ENCODE measurements at places on chromosomes 12 and 14.

DNA sequence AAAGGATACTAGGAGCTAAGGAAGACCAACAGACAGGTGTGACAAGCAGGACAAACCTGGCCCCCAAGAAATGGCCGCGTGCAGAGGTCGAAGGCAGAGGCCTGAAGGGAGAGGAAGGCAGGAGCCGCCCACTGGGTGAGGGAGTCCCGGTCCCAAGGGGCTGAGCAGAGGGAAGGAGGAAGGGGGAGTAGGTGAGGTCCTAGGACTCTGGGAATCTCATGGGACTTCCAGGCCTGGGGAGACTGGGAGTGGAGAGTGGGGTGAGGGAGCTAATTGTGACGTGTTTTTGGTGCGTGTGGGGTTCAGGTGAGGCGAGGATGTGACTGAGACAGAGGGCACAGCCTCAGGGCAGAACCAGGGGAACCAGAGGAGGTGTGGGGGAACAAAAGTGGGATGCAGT is 11.7 kb upstream of the FLVCR2 start:
- no peak for DNase-seq

GRCh38 chr12:124726596-124727263 is 136.9 kb downstream of the SCARB1 start:
- DNase-seq, result no peak

- no peak for DNase-seq
Measured at GRCh38 chr12:39623919-39624318, 4.3 kb upstream of the ABCD2 start.

DNA sequence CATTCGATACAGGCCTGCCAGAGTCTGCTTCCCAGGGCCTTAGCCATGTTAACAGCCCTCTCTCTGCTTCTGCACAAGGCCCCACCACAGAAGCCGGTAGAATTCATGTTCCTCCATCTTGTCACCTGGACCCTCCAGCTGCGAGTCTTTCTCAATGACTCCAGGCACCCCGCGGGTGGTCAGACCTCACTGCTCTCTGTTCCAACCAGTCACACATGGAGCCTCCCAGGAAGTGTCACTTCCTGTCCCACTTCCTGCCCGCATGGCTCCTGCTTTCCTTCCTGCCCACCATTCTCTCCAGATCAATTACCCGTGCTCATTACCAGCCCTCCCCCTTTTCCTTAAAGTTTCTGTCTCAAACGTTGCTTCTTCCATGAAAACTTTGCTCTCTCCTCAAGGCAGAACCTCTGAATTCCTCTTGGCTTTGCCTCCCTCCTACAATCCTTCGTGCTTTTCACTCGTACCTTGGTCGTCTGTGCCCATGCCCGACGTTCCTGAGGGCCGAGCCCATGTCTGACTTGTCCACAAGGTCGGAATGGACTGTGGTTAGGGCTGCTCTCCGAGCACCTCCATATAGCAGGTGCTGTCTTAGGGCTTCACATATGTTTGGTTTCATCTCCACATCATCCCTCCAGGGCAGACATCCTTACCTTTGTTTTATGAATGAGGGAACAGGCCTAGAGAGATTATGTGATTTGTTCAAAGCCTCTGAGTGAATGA is 172.1 kb downstream of the TSPAN9 start:
- DNase-seq, result no peak

GRCh38 chr12:51593021-51593420 is 2.0 kb downstream of the SCN8A start:
- DNase-seq, result no peak

DNA sequence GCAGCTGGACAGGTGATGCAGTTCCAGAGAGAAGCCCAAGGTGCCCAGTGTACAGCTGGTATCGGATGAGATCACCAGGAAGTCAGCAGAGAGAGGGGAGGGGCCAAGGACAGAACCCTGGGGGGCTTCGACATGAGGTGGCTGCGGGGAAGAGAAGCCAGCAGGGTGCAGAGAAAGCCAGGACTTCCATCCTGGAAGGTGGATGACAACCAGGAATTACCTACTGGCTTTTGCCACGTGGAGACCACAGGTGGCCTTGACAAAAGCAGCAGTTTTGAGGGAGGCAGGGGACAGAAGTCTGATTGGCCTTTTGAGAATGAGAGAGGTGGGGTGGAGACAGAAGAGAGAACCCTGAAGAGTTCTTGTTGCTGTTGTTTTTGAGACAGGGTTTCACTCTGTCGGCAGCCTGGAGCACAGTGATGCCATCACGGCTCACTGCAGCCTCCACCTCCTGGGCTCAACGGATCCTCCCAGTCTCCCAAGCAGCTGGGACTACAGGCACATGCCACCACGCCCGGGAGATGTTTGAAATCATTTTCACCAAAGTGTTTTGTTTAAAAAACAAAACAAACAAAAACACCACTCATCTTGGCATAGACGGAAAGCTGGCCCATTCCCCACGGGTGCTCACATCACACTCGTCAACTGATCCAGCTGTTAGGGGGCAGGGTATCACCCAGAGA is 35.2 kb downstream of the CDC42BPB start:
- peak; percentile 29 for DNase-seq

- no peak for DNase-seq
Measured at GRCh38 chr12:91133871-91134270, 22.6 kb upstream of the LUM start.

- DNase-seq, result no peak
Measured at GRCh38 chr12:81284137-81284536, 206.3 kb downstream of the ACSS3 start.

GRCh38 chr12:22880807-22881206 is 255.8 kb downstream of the ETNK1 start:
- DNase-seq, result no peak

DNA sequence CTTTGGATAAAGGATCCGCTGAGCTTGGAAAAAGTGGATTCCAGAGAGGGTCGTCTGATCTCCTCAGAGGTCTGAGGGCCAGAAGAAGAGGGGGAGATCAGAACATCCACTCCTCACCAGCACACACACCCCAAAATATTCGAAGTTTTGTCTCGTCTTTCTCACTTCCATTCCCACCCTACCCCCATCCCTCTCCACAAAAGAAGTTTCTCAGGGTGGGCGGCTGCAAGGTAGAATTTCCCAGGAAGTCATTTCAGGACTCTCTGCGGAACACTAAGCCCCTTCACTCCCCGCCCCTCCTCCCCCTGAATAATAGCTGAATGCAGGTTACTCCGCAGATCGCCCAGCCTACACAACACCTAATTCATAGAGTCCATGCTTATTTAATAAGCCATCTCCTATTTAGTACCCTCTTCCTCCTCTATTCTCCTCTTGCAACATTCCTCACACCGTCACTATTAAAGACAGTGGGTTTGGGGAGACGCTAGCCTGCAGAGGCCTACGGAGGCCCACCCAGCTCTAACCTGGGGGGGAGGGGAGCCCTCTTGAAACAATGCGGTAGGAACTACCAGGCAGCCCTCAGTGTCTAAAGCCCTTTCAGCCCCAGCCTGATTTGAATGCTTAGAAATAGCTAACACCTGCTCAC is 649 bp upstream of the SALL2 start:
- no peak for DNase-seq

DNA sequence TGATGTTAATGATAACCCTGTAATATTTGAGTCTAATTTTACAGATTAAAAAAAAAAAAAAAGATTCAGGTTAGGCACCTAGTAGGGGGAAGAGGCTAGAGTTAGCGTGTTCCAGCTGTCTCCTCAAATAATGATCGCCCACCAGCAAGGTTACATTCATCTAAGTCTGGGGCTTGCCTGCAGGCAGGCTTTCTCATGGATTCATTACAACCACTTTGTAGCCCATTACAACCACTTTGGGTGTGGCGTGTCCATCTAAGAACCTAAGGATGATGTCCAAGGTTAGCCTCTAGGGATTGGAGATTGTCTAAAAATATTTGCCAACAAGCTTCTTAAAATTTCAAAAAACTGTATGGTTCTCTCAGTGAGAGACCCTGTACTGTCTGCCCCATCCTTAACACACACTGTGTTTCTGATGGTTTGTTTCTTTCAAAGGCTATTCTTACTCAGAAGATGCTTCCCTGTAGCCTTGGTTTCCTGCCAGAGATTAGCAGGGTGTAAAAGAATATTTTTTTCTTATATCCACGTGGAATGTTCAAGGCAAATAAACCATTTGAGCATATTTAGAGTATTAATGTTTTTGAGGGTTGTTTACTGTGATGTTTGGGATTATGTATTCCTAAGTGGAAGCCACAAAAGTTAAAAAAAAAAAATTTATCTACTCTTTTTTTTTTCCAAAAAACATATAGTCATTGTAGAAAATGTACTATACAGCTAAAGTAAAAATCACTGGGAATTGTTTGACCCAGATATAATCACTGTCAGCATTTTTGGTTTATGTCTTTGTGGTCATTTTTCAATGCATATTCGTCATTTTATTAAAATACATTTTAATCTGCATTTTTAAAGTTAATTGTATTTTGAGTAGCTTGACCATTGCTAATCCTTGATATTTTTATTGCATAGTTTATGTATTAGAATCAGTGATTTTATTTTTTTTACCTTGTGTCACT is 1.7 kb downstream of the DYNC1H1 start:
- no peak for DNase-seq

DNA sequence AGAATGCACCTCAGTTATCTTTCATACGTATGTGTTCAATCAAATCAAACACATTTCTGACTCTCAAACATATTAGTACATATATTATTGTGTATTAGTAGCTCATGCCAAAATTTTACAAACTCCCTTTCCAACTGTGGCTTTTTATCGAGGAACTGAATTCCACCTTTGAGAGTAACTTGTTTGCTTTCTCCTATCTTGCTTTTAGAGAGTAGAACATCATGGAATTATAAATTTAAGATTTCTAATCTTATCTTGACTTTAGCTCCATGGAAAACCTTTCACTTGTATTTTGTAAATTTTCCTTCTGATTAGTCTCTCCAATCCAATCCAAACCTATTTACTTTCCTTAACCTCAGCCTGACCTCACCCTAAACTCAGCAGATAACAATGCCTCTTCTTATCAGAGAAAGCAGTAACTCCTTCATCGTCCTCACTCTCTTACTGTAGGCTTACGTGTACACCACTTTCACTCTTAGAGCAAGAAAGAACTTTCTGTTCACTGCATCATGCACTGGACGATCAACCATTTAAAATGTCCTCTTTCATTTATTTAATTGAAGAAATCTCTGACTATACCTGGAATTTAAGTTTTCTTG is 164.5 kb downstream of the TMTC3 start:
- no peak for DNase-seq

- no peak for DNase-seq
Measured at GRCh38 chr14:30234966-30235365, 307.3 kb upstream of the PRKD1 start.
